Caco-2 (cell line): ENCODE measurements at places on chromosomes 16 and 17. TPM values are rescaled to one million over a fixed set of nuclear protein-coding genes. Genes with fewer than 3 reads are reported as not detected.
A peak's percentile ranks its signal among the peaks of the same experiment; 100 is the strongest.

CFAP97D1 gene
- total RNA-seq, result 0.18 TPM in 1 of 2 replicates, not detected in the other

GGT6 gene
- total RNA-seq, result not detected in 2 replicates

DNA sequence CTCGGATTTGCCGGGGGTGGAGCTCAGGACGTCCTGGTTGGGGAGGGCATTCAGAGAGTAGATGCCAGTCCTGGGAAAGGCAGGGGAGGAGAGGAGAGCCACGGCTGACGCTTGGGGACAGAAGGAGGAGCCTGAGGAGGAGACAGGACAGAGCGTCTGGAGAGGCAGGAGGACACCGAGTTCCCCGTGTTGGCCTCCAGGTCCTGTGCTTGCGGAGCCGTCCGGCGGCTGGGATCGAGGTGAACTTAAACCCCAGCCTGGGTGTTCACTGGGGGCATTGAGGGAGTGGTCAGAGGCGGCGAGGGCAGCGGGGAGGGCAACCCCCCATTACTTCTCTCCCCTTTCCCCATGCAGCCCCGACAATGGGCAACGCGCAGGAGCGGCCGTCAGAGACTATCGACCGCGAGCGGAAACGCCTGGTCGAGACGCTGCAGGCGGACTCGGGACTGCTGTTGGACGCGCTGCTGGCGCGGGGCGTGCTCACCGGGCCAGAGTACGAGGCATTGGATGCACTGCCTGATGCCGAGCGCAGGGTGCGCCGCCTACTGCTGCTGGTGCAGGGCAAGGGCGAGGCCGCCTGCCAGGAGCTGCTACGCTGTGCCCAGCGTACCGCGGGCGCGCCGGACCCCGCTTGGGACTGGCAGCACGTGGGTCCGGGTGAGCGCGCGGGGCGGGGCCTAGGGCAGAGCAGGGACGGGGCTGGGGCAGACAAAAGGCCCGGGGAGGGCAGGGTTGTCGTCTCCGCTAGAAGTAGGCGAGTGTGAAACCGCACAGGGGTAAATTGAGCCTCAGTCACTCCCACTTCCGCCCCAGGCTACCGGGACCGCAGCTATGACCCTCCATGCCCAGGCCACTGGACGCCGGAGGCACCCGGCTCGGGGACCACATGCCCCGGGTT is 3.7 kb downstream of the NOL3 start:
- H3K27ac ChIP-seq, result peak overlapping the region; percentile 53
- peak overlapping the region; percentile 41 for H3K4me3 ChIP-seq
- H3K4me1 ChIP-seq, result peaks cover 36% of the 10 kb centered on the region
- DNase-seq, result peak; percentile 82
- no peaks in the 10 kb centered on the region for H3K27me3 ChIP-seq
- no peaks in the 10 kb centered on the region for H3K36me3 ChIP-seq

- H3K4me3 ChIP-seq, result no peak overlapping the region
- peaks cover 64% of the 10 kb centered on the region for H3K4me1 ChIP-seq
- no peak for DNase-seq
Measured at GRCh38 chr17:42521036-42521435, 15.0 kb upstream of the NAGLU start.

GRCh38 chr17:40178021-40178601 is 841 bp downstream of the RAPGEFL1 start:
- peaks cover 15% of the 10 kb centered on the region for H3K4me1 ChIP-seq
- peak overlapping the region; percentile 68 for H3K4me3 ChIP-seq
- DNase-seq, result no peak
- peaks cover 1% of the 10 kb centered on the region; the same call in 1 of the 2 replicates for H3K36me3 ChIP-seq
- no peaks in the 10 kb centered on the region for H3K27me3 ChIP-seq

DNA sequence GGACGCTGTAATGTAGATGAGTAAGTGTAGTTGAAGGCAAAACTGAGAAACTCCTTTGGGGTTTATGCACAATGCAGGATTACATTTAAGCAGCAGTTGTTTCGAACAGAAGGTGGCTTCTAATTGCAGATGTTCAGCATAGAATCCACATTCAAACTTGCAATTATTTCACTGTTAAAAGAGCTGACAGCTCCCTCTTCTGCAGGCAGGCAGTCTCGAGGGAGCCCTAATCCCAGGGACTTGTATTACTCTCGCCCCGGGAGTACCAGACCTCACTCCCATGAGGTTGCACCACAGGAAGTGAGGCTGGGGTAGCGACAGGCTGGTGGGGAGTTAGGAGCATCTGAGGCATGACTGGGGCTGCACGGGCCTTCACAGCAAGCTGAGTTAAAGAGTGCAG is 484.3 kb upstream of the EEF2KMT start:
- H3K36me3 ChIP-seq, result no peaks in the 10 kb centered on the region
- H3K4me1 ChIP-seq, result no peaks in the 10 kb centered on the region
- no peak for DNase-seq
- H3K4me3 ChIP-seq, result no peak overlapping the region
- no peak overlapping the region for H3K27ac ChIP-seq
- no peaks in the 10 kb centered on the region for H3K27me3 ChIP-seq

GRCh38 chr16:30992931-30993816 is 8.2 kb downstream of the HSD3B7 start:
- H3K27me3 ChIP-seq, result no peaks in the 10 kb centered on the region
- no peak overlapping the region for H3K27ac ChIP-seq

- no peak overlapping the region for H3K27ac ChIP-seq
- H3K36me3 ChIP-seq, result no peaks in the 10 kb centered on the region
- H3K27me3 ChIP-seq, result no peaks in the 10 kb centered on the region
- no peak overlapping the region for H3K4me3 ChIP-seq
- H3K4me1 ChIP-seq, result peaks cover 3% of the 10 kb centered on the region; the same call in 1 of the 2 replicates
Measured at GRCh38 chr17:48561884-48562810, 16.0 kb downstream of the HOXB4 start.
